ENCODE measurements at places on chromosomes 2 and 18.

DNA sequence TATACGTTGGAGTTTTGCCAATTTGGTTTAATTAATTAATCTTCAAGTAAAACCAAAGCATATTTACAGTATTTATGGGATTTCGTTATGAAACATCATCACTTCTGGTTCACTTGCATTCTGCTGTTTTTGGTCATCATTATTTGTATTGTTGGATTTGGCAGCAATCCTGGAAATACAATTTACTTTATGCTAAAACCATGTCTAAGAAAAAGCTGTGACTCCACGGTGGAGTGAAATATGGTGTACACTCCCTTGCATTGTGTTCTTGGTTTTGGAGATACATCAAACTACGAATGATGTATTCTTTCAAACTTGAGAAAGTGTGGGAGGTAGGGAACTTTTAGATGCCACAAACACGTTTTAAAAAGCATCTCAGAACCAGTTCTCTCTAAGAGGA, 106.4 kb downstream of the CTAGE1 start:
- no peak for DNase-seq

DNA sequence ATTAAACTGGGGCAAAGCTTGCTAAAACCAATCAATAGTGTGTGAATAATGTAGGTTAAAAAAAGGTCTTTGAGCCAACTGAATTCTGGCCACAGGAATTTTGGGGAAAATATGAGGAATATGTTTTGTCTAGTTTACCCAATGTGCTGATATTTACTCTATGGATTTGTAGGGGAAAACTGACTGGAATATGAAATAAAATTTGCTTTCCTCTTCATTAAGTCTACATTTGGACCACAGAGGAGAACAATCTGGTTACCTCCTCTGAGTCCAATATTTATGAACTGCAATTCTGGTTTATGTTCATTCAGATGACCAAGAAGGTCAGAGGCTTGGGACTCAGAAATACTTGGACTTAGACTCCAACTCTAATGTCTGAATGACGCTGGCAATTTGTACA, 1042.2 kb upstream of the CNTNAP5 start:
- no peak for DNase-seq

- DNase-seq = no peak
Observed at GRCh38 chr18:76351961-76352581, 143.0 kb downstream of the ZNF516 start.

GRCh38 chr2:159265171-159265576, 21.3 kb downstream of the WDSUB1 start:
- no peak for DNase-seq

DNA sequence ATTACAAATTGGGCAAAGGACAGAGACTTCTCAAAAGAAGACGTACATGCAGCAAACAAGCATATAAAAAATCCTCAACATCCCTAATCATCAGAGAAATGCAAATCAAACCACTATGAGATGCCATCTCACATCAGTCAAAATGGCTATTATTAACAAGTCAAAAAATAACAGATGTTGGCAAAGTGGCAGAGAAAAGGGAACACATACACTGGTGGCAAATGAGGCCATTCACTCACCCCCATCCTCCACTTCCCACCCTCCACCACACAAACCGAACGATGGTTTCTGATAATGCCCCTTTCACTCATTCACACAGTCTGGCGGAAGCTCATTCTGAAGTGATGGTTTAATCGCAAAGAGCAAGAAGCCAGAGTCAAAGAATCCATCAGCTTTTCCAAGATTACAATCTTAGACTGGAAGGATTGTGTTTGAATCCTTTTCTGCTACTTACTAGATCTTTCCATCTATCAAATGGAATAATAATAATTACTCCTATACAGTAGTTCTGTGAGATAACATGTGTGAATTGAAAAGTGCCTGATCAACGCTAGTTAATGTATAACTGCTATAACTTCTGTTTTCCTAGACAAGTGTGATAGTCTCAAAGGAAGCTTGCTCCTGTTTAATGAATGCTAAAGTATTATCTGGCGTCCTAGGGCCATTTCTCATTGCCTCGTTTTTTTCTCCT, 16.9 kb upstream of the CD28 start:
- DNase-seq = no peak

DNA sequence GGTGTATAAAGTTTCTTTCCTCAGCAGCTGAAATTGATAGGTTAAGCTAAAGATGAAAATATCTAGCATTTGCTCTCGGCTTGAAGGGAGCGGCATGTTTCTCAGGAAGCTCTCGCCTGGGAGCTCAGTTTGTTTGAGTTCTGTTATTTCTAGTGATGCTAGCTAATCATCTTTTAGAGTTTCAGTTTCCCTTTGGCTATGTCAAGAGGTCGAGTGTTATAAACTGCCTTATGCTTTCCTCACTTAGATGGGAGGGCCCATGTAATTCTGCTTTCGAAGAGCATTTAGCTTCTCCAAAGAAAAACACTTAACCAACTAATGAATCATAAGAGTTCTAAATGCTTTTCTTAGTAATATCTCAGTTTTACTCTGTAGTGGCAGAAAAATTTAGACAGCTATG, 33.6 kb downstream of the PLCL1 start:
- DNase-seq = no peak
